ENCODE measurements at places on chromosomes 5 and 9. TPM values are rescaled to one million over a fixed set of nuclear protein-coding genes. Genes with fewer than 3 reads are reported as not detected.

The RBM22 gene
- 54.8 TPM for polyA plus RNA-seq

The ADAMTS2 gene
- polyA plus RNA-seq, result 5.9 TPM

The NIM1K gene
- polyA plus RNA-seq, result 0.21 TPM

The RNF145 gene
- polyA plus RNA-seq, result 52.6 TPM

The MARVELD2 gene
- polyA plus RNA-seq, result 42.0 TPM

The PCDHA11 gene
- 1.3 TPM for polyA plus RNA-seq

The IFNA21 gene
- polyA plus RNA-seq, result 0.13 TPM

The SPINK4 gene
- polyA plus RNA-seq, result 82.4 TPM

DNA sequence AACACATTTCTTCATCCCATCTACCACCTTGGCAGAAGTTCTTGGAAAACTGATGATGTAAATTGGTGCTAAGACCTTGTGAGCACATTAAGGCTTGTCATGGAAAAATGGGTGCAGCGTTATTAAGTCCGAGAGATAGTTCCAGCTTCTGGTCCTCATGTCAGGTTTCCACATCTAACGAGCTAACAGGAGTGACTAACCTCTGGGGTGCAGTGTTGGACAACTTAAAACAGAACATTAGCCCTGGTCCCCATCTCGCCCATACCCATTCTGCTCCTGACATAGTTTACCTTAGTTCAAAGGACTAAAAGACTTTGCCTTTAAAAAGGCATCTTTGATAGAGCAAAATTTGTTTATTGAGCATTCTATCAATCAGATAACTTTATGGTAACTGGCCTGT lies 128.0 kb downstream of the SLC1A3 start:
- no peak for DNase-seq

DNA sequence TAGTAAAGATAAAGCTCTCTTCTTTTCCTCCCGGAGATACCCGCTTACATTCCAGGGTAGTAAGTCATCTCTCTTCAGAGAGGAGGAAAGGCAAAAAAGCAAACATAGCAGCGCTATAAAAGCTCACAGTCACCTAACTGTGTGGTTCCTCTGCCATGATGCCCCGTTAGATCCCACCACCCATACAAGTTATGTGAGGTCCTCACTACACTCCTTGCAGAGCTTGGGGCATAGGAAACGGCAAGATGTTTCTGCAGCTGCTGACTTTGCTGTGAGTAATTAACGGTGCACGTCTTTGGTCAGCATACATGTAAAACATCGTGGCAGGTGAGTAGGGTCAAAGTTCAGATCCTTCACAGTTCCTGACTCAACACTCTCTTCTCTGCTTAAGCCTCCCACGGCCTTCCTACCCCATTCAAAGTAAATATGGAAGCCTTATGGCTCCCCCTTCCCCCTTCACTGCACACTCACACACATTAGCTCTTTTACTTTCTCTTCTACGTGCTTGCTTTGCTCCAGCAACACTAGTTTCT lies 218.9 kb downstream of the DIRAS2 start:
- peak; percentile 31 for DNase-seq

- peak; percentile 2 for DNase-seq
Observed at GRCh38 chr9:27387722-27388121, 90.8 kb upstream of the EQTN start.

GRCh38 chr5:75281716-75282465 lies 45.2 kb upstream of the ANKRD31 start:
- no peak for DNase-seq

GRCh38 chr5:10583663-10584572 lies 20.0 kb downstream of the ANKRD33B start:
- no peak for DNase-seq

GRCh38 chr5:132464156-132464939 lies 26.2 kb downstream of the IRF1 start:
- no peak for DNase-seq

DNA sequence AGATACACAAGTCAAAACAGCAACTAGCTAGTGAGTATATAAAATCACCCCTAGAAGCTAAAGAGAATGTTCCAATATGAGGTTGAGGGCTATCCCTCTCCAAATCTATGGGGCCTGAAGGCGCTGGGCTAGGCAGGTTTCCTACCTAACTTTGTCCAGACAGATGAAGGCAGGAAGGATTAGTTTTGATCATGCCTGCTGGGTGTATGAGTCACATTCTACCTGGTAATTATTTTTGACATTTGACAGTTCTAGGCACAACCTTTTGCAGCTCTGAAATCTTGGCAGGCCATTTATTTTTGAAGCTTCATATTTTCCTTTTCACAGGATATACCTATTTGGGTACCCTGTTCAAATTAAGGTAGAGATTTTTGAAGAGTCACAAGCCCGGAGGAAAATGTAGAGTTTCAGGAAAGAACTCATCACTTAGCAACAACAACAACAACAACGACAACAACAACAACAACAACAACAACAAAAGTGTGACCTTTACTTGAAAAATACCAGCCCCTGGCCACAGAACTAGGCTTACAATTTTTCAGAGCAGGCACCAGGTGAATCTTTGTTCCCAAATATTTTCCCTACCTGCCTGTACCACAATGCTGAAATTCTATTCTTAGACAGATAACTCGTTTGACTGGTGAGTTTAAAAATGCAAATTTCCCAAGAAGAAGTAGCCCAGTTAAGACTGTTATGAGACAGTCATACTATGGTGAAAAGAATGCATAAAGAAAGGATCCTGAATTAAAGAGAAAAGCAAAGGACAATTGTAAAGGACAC lies 175.5 kb upstream of the TUT7 start:
- DNase-seq, result no peak

- DNase-seq, result no peak
Observed at GRCh38 chr9:125630436-125630835, 76.6 kb downstream of the MAPKAP1 start.

GRCh38 chr9:136429683-136430491 lies 9.8 kb downstream of the INPP5E start:
- DNase-seq, result no peak

DNA sequence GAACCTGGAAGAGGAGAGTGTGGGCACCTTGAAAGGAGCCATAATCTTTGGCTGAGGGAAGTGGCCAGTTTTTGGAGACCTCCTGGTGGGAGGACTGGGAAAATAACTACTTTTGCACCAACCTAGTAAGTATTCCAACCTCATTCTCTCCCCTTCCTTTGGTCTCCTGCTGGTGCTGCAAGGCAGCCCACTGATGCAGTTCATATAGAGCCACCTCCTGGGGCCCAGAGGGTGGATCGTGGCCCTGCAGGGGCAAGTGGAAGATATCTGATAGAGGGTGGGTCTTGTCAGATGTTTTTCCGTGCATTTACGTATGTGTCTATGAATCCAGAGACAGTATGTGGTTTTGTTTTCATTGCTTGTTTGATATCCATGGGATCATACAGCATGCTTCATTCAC lies 172.8 kb upstream of the PITX1 start:
- DNase-seq, result no peak

DNA sequence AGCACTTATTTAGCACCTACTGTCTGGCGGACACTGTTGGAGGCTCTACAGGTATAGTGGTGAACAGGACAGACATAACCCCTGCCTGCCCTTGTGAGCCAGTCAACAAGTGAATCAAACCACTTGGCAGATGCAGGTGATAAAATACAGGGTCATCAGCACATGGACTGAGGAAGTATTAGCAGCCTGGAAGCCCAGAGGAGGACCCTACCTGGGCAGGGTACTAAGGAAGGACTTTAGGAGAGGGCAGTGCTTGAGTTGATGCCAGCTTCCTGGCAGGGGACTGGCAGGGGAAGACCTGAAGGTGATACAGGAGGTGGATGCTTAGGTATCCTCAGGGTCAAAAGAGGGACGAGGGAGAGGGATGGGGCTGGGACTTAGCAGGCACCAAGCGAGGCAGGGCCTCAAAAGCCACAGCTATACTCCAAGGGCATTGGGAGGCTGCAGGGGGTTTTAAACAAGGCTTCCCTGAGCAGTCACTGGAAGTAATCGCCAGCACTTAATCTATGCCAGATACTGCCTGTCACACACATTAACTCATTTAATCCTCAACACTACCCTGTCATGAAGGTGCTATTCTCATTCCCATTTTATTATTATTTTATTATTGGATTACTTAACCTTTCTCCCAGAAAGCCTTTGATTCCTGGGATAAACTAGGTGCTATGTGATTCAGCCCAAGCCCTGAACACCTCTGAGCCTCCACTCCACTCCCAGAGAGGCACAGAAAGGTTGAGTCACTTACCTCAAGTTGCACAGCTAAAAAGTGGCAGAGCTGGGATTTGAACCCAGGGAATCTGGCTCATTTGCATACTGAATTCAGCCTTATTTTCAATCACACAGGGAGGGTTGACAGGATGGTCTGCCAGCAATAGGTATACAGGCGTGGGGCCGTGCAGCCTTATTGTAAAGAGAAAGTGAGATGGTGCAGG lies 63.8 kb upstream of the ORM1 start:
- no peak for DNase-seq

DNA sequence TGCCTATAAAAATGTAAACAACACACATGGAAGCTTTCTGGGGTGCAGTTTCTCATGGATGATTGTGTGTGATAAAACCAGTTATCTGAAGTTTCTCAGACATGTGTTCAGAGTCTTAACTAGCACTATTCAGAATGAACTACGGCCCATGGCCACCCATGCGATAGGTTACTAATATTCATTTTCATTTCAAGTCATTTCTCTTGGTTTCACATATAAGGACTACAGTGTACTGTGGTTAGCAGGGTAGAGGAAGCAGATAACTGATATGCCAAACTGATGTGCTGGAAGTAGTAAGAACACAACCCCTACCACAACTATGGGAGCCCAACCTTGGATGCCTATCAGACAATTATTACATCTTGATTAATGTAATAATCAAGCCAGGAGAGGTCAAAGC lies 372.1 kb downstream of the DTWD2 start:
- no peak for DNase-seq

GRCh38 chr5:114237766-114238165 lies 124.1 kb upstream of the KCNN2 start:
- no peak for DNase-seq

DNA sequence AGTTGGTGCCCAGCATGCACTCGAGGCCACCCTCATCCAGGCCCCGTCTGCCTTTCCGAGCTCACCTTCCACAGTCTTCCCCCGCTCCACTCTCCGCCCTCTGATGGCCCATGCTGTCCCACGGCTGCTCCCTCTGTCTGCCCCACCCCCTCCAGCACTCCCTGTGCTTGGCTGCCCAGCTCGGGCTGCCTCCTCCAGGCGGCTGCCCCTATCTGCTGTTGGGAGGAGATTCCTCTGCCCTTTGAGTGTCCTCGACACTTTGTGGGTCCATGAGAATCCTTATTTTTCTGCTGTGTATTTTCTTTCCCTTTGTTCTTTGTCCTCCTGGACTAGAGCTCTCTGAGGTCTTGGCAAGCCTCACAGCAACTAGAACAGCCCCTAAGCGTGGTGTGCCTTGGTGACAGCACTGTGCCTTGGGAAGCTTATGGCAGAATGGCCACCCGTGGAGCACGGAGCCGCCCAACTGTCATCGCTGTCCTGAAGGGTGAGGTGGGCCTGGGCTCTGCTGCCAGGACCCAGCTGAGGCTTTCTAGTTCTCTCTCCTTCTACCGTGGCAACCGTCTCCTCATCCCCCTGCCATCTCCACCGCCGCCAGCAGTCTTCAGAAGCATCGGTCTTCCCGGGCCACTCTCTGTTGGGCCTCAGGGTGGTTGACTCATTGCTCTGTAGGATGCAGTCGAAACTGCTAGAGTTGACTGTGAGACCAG lies 5.2 kb downstream of the NTMT1 start:
- no peak for DNase-seq

DNA sequence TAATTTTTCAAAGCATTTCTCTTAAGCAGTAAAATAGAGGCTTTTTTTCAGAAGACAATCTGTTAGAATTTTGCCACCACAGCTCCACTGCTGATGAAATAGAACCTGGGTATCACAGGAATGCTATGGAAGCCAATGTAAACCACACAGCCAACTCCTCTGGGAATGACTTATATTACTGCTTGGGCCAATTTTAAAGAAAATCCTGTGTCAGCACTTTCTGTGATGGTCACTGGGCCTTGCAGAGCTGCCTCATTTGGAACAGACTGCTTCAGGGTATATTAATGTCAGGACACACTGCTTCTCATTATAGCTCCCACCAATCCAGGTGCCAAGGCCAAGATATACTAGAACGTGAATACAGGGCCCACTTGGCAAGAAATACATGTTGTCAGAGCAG lies 144.1 kb upstream of the ACTBL2 start:
- no peak for DNase-seq

DNA sequence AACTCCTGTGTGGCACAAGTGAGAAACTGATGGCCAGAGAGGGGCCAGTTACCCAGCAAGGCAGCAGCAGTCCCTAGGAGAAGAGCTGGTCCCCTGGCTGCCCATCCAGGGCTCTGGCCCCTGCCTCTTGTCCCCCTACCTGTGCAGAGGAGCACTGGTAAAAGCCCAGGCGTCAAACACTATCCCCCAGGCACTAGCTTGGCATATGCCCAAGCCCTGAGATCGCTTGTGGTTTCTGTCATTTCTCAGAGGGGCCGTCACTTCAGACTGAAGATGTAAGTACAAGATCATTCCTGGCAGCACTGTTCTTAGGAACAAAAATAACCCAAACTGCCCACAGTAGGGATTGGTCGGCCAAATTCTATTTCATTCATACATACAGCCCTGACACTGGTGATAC lies 53.9 kb downstream of the COL15A1 start:
- no peak for DNase-seq

DNA sequence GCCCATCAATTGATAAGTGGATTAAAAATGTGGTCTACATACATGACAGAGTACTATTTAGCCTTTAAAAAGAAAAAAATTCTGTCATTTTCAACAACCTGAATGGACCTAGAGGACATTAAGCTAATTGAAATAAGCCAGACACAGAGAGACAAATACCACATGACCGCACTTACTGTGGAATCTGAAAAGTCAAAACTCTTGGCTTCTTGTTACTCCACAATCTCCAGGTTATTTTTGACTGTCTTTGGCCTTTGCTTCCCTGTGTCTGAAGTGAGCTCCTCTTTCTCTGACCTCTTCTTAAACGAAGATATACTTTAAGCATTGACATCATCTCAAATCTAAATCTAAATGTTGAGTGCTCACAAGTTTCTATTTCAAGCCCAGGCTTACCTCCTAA lies 265.5 kb upstream of the ADRA1B start:
- no peak for DNase-seq

- DNase-seq, result no peak
Observed at GRCh38 chr5:172450861-172451695, 3.2 kb downstream of the SH3PXD2B start.

DNA sequence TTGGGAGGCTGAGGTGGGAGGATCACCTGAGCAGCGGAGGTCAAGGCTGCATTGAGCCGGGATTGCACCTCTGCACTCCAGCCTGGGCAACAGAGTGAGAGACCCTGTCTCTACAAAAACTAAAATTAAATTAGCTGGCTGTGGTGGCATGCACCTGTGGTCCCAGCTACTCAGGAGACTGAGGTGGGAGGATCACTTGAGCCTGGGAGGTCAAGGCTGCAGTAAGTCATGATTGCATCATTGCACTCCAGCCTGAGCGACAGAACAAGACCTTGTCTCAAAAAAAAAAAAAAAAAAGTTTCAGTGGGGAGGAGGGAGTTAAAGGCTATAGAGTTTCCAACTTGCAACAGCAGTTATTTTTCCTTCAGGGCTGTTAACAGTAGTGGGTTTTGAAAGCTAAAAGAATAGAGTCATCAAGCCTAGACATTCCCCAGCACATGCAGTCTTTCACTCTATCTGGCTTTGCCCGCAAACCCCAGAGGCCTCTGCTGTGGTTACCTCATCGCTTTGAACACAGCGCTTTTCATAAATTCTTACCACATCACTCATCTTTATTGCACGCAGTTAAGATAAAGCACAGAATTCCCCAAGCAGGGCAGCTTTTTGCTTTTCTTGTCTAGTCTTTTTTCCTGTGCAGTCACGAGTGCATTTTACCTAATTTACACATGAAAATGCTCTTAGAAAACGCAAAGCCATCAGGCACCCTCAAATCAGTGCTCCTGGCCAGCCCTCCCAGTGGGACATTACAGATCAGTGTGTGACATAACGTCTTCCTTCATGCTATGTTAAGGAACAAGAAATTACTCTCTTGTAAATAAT lies 8.7 kb upstream of the SLC2A8 start:
- DNase-seq, result peak; percentile 98

All from large intestine (tissue), 12 donors.